ENCODE measurements at places on chromosomes 16 and 17. TPM values are rescaled to one million over a fixed set of nuclear protein-coding genes. Genes with fewer than 3 reads are reported as not detected.
A peak's percentile ranks its signal among the peaks of the same experiment; 100 is the strongest.

The MLX gene
- total RNA-seq = 55.4 TPM

GRCh38 chr16:87086575-87086974 lies 230.6 kb downstream of the C16orf95 start:
- H3K4me1 ChIP-seq = no peaks in the 10 kb centered on the region
- no peak overlapping the region for H3K4me3 ChIP-seq
- no peaks in the 10 kb centered on the region for H3K36me3 ChIP-seq
- no peak overlapping the region for H3K27ac ChIP-seq

The EPOP gene
- total RNA-seq = 1.5 TPM

DNA sequence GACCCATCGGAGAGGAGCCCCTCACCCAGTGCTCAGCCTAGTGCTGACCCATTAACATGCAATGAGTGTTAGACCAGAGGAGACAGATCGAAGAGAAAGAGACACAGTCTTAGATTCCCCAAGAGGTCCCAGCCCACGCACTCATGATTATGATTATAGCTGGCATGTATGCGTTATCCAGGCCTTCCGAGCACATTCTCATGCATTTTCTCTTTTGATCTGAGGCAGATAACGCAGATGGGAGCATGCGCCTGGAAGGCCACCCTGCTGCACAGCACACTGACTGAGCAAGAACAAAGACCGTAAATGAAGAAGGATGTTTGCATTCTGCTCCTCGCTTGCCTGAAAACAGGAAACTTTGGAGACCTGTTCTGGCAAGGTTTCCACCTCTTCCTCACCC lies 232.7 kb downstream of the SOX9 start:
- H3K27ac ChIP-seq = no peak overlapping the region
- H3K27me3 ChIP-seq = no peaks in the 10 kb centered on the region
- H3K4me1 ChIP-seq = no peaks in the 10 kb centered on the region
- H3K36me3 ChIP-seq = no peaks in the 10 kb centered on the region
- no peak overlapping the region for H3K4me3 ChIP-seq

DNA sequence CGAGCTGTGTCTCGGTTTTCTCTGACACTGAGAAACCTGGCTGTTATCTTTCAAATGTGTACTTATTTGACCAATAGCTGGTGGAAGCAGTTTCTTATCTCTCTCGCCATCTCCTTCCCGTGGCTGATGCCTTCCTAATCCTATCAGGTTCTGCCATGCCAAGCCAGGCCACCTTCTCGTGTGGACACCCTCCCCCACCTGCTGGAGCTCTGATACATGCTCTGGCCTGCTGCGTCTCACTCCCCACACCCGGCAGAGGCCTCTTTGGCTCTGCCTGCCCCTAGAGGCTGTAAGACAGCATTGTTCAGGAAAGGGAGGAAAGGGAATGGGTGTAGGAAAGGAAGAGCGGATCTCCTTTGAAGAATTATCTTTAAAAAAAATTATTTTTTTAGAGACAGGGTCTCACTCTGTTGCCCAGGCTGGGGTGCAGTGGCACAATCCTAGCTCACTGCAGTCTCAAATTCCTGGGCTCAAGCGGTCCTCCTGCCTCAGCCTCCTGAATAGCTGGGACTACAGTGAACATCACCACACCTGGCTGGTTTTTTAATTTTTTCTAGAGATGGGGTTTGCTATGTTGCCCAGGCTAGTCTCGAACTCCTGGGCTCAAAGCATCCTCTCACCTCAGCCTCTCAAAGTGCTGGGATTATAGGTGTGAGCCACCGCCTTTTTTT lies 7.5 kb upstream of the ARMC5 start:
- peaks cover 24% of the 10 kb centered on the region for H3K4me1 ChIP-seq
- H3K4me3 ChIP-seq = no peak overlapping the region
- H3K27ac ChIP-seq = peak overlapping the region; percentile 69
- peak; percentile 72 for DNase-seq
- H3K27me3 ChIP-seq = no peaks in the 10 kb centered on the region

DNA sequence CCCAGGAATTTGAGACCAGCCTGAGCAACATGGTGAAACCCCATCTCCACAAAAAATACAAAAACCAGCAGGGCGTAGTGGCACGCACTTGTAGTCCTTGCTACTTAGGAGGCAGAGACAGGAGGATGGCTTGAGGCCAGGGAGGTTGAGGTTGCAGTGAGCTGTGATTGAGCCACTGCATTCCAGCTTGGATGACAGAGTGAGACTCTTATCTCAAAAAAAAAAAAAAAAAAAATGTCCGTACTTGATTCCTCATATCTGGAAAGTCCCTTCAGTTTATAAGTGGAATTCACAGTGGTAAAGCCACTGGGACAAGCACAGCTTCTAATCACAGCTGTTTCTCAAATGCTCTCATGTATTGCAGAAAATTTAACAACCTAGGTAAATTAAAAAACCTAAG lies 78.6 kb upstream of the CREBBP start:
- peak; percentile 69 for DNase-seq
- H3K27ac ChIP-seq = peak overlapping the region; percentile 34
- H3K4me1 ChIP-seq = peaks cover 34% of the 10 kb centered on the region
- no peaks in the 10 kb centered on the region for H3K27me3 ChIP-seq

GRCh38 chr16:51867386-51868065 lies 679.4 kb downstream of the TOX3 start:
- no peak for DNase-seq
- H3K27ac ChIP-seq = no peak overlapping the region
- no peaks in the 10 kb centered on the region for H3K4me1 ChIP-seq

DNA sequence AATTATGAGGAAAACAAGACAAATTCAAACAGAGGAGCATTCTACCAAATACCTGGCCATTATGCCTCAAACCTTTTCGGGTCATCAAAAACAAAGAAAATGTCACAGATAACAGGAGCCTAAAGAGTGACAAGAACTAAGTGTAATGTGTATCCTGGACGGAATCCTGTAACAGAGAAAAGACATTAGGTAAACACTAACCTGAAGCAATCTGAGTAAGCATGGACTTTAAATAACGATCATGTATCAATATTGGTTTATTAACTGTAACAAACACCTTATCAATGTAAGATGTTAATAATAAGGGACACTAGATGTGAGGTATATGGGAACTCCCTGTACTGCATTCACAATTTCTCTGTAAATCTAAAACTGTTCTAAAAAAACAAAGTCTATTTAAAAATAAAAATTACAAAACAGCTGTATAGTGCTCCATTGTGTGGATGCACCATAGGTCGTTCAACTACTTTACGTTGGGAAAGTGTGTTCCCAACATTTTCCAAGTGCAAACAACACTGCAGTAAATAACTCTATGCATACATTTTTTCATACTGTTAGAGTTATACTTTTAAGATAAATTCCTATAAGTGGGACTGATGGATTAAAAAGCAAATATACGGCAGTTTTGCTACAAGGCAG lies 14.8 kb downstream of the CMC2 start:
- H3K4me3 ChIP-seq = no peak overlapping the region
- no peak overlapping the region for H3K27ac ChIP-seq
- peaks cover 4% of the 10 kb centered on the region for H3K36me3 ChIP-seq

DNA sequence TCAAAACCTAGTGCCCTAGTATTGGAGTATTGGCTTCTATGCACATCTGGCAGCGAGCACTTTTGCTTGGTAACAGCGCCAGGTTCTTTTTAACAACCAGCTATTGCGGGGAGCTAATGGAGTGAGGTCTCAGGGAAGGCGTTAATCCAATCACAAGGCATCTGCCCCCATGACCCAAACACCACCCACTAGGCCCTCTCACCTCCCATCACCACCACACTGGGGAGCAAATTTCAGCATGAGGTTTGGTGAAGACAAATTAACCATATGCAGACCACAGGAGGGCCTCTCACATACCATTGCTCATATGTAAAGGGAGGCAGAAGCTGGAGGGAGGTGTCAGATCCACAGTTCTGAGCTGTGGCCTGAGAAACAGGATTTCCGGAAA lies 893 bp upstream of the ODF4 start:
- no peak for DNase-seq
- H3K27me3 ChIP-seq = no peaks in the 10 kb centered on the region
- H3K4me3 ChIP-seq = no peak overlapping the region

The CX3CL1 gene
- total RNA-seq = 15.4 TPM

- no peak overlapping the region for H3K4me3 ChIP-seq
- DNase-seq = no peak
- no peaks in the 10 kb centered on the region for H3K4me1 ChIP-seq
- peak overlapping the region; percentile 48 for H3K27ac ChIP-seq
- no peaks in the 10 kb centered on the region for H3K27me3 ChIP-seq
- H3K36me3 ChIP-seq = peaks cover 4% of the 10 kb centered on the region
Measured at GRCh38 chr16:4190712-4191333, 51.1 kb downstream of the SRL start.

The CFAP119 gene
- 0.48 TPM for total RNA-seq
